OCI-LY7 (cell line): ENCODE measurements at places on chromosomes 2 and 18. TPM values are rescaled to one million over a fixed set of nuclear protein-coding genes. Genes with fewer than 3 reads are reported as not detected.

PLB1 gene
- not detected in 2 replicates for total RNA-seq

CERKL gene
- not detected in 2 replicates for total RNA-seq

TYMS gene
- 196 and 210 TPM in 2 replicates for total RNA-seq

MYO5B gene
- total RNA-seq, result not detected in 2 replicates

SLC4A5 gene
- total RNA-seq, result 3.4 and 7.0 TPM in 2 replicates

GALNT1 gene
- total RNA-seq, result 32.8 and 37.2 TPM in 2 replicates

SCLY gene
- 29.9 and 31.2 TPM in 2 replicates for total RNA-seq

C2orf78 gene
- total RNA-seq, result not detected in 2 replicates

NDUFAF7 gene
- total RNA-seq, result 26.0 and 27.3 TPM in 2 replicates

TLX2 gene
- not detected in 2 replicates for total RNA-seq

PLCD4 gene
- 0.48 TPM in 1 of 2 replicates, not detected in the other for total RNA-seq

SPP2 gene
- total RNA-seq, result not detected in 2 replicates

OSBPL1A gene
- total RNA-seq, result 0.59 and 0.65 TPM in 2 replicates

DYSF gene
- not detected in 2 replicates for total RNA-seq

RTTN gene
- 19.8 and 23.0 TPM in 2 replicates for total RNA-seq

CHRND gene
- not detected in 2 replicates for total RNA-seq

DLX1 gene
- total RNA-seq, result not detected in 2 replicates

ATP6V1C2 gene
- not detected in 2 replicates for total RNA-seq

SERPINB3 gene
- total RNA-seq, result not detected in 2 replicates

SCN7A gene
- total RNA-seq, result not detected in 2 replicates

SMIM21 gene
- total RNA-seq, result not detected in 2 replicates

ASIC4 gene
- 0.74 and 0.96 TPM in 2 replicates for total RNA-seq

PLGLB1 gene
- 3.6 and 3.9 TPM in 2 replicates for total RNA-seq

POTEJ gene
- total RNA-seq, result 0.10 TPM in 1 of 2 replicates, not detected in the other

SLC38A11 gene
- not detected in 2 replicates for total RNA-seq

NYAP2 gene
- total RNA-seq, result not detected in 2 replicates

GPR45 gene
- total RNA-seq, result not detected in 2 replicates

TDRD15 gene
- total RNA-seq, result not detected in 2 replicates

TMEM169 gene
- total RNA-seq, result 0.42 and 0.57 TPM in 2 replicates

IAH1 gene
- 3.8 and 7.0 TPM in 2 replicates for total RNA-seq

PSTPIP2 gene
- total RNA-seq, result 0.11 TPM in 1 of 2 replicates, not detected in the other

KYNU gene
- total RNA-seq, result 0.27 TPM in 1 of 2 replicates, not detected in the other

ESPNL gene
- total RNA-seq, result 3.4 and 5.0 TPM in 2 replicates
